ENCODE measurements at places on chromosomes 11 and 22.

DNA sequence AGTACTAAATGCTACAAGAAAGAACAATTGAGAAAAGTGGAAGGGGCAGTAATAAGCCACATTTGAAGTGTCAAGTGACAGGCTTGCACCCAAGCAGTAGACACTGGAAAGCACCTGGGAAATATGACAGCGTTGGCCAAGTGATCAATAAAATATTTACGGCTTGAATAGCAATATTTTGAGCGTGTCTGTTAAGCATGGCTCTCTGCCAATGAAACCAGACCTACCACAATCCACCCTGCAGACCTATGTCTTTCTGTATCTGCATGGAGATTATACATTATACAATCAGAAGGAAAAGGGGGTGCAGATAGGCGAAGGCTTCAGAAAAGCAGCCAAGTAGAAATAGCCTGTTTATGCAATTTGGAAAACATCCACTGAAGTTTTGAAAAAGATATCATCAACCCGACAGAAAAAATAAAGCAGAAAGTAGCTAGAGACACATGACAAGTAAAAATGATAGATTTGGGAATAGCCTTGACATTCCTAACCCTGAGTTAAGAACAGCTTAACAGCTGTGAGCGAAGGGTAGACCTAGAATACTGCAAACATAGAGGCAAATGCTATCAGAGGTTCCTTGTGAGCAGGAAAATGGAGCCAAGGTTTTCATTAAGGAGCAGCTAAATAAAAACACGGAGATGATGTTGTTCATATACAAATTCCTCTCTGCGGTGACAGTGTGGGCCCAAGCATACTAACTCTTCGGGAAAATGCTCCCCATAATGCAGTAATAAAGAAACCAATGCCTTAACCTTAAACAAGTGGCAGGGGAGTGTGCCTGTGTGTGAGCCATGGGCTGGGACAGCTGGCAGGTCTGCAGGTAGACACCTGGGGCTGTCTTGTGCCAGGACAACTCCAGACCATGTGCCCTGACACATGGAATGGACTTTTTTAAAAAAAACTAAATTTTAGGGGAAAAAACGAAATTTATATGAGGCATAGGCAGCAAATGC lies 71.3 kb downstream of the ETS1 start:
- H3K27me3 ChIP-seq: no peaks in the 10 kb centered on the region
- no peak overlapping the region for H3K27ac ChIP-seq
- peaks cover 14% of the 10 kb centered on the region for H3K36me3 ChIP-seq
- peaks cover 54% of the 10 kb centered on the region for H3K4me1 ChIP-seq
- H3K4me3 ChIP-seq: peak overlapping the region; percentile 49

- H3K4me3 ChIP-seq: no peak overlapping the region
- H3K36me3 ChIP-seq: peaks cover 5% of the 10 kb centered on the region
- no peak for DNase-seq
- no peak overlapping the region for H3K27ac ChIP-seq
- peaks cover 9% of the 10 kb centered on the region for H3K4me1 ChIP-seq
- no peaks in the 10 kb centered on the region for H3K27me3 ChIP-seq
Measured at GRCh38 chr11:113675565-113675964, 30.5 kb downstream of the TMPRSS5 start.

- H3K4me1 ChIP-seq: no peaks in the 10 kb centered on the region
- no peak overlapping the region for H3K27ac ChIP-seq
- no peak for DNase-seq
- H3K36me3 ChIP-seq: peaks cover 69% of the 10 kb centered on the region
Measured at GRCh38 chr11:65209711-65210360, 28.1 kb downstream of the CAPN1 start.

GRCh38 chr11:111531687-111532364 lies 8.7 kb upstream of the LAYN start:
- H3K36me3 ChIP-seq: no peaks in the 10 kb centered on the region
- no peaks in the 10 kb centered on the region for H3K27me3 ChIP-seq
- no peak for DNase-seq
- H3K4me3 ChIP-seq: no peak overlapping the region

Measured in Calu3 (cell line).